ENCODE measurements at places on chromosomes 7 and 10. TPM values are rescaled to one million over a fixed set of nuclear protein-coding genes. Genes with fewer than 3 reads are reported as not detected.

CTAGE4 gene
- 8.8 TPM for total RNA-seq

MRLN gene
- total RNA-seq: not detected

C10orf62 gene
- 0.32 TPM for total RNA-seq

GPR37 gene
- 0.98 TPM for total RNA-seq

CSGALNACT2 gene
- total RNA-seq: 21.6 TPM

- no peak for DNase-seq
Observed at GRCh38 chr7:8536431-8536830, 103.0 kb downstream of the NXPH1 start.

DNA sequence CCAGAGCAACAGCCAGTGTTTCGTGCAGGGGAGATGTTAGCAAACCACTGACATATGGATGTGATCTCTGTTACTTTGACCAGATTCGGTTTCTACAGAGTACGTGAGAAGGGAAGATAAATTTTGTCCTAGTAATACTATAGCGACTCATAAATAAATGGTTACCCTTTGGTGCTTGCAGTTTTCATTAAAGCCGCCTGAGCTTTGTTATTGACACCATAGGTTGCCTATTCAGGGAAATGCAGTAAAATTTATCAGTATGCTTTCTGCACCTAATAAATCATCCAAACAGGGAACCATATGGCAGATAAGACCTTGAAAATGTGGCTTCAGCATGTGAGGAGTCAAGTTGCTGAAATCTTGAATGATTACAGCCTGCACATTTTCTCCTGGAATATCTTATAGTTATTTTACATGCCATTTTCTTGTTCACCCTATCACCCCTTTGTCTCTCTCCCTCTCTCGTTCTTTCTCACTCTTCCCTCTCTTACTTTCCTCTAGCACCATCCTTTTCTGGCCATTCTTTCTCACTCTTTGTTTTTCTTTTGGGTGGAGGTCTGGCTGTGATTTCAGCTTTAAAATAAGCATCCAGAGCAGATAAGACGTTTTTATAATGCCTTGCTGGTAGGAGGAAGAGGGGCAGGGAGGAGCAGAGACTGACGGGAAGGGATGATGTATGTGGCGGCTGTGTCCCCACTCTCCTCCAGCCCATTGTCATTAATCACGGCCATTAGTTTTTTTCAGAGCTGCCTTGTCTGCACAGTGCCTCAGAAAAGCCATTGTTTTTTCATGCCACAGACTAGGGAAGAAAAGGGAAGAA, 182.5 kb downstream of the LRMDA start:
- no peak for DNase-seq

DNA sequence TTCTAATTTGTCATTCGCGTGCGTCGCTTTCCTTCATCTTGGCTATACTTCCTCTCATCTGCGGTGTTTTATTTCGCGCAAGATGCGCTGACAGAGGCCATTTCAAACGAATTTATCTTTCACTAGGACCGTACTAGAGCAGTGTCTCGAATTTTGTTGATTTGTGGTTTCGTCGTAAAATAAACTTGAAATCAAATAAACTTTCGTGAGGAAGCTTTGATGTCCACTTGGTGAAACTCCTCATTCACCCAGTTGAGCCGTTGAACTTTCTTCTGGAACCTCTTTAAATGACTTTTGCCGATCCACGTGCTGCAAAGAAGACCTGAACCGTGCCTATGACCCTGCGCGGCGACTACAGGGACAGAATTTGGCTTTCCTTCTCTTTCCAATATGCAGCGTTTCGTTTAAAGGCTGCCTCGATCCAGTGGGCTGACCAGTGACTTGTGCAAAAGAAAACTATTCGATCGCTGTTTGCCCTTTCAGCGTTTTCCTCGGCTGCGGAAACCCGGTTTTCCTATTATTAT, 163.9 kb upstream of the PPP1R3A start:
- no peak for DNase-seq

- DNase-seq: no peak
Observed at GRCh38 chr7:102024769-102025391, 207.5 kb downstream of the CUX1 start.

- no peak for DNase-seq
Observed at GRCh38 chr7:19762631-19763030, 10.8 kb downstream of the TMEM196 start.

DNA sequence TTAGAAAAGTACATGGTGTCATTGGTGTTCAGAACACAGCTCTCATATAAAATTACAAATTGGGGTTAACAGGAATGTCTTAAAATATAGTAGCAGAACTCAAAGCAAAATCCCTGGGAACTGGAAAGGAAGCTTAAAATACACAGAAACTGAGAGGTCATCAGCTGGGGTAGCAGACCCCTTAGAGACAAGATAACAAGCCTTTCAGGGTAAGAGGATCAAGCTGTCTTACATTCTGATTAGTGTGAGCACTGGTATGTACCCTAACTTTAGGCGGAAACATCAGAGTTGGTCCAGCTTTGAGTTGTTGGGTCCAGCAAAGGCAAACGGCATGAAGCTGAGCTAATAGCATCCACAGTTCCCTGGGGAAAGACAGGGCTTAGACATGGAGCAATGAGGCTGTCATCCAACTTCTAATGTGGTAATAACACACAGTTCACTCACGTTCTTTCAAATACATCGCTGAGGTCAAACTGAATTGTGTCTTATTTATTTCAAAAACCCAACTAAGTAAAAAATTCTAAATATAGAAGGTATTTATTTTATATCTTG, 32.6 kb downstream of the ARHGAP21 start:
- no peak for DNase-seq
